ENCODE measurements at places on chromosomes 12 and 14. TPM values are rescaled to one million over a fixed set of nuclear protein-coding genes. Genes with fewer than 3 reads are reported as not detected.

GRCh38 chr14:73500360-73500759, 9.6 kb downstream of the RIOX1 start:
- no peak for ATAC-seq

- ATAC-seq, result no peak
Observed at GRCh38 chr14:67018720-67019119, 170.5 kb upstream of the GARIN2 start.

DNA sequence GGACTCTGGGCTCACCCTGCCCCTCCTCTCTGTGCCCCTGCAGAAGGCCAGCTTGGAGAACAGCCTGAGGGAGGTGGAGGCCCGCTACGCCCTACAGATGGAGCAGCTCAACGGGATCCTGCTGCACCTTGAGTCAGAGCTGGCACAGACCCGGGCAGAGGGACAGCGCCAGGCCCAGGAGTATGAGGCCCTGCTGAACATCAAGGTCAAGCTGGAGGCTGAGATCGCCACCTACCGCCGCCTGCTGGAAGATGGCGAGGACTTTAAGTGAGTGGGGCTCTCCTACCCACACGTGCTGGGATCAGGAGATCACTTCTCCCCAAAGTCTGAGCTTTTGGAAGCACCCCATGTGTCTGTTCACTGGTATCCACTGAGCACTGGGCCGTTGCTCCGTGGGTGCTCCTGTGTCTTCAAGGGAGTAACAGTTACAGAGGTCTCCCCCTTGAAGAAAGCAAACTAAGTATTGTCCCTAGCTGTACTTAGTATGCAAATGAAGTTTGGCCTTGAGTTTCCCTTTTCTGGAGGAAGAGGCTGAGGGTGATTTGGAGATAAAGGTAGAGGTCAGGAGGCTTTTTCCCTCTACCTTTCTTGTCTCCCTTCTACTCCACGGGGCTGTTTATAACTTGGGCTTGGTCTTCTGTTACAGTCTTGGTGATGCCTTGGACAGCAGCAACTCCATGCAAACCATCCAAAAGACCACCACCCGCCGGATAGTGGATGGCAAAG, 3.3 kb downstream of the KRT18 start:
- ATAC-seq, result no peak

Gene SERPINA12
- total RNA-seq, result not detected

Gene BBS10
- total RNA-seq, result 2.8 TPM

Gene TRAF3
- total RNA-seq, result 133 TPM

Gene DHRS2
- 7.9 TPM for total RNA-seq
